Activated CD8-positive, alpha-beta T cell treated with anti-CD3 and anti-CD28 coated beads, Interleukin-2, amount 10 ng/mL, durations not matched to agents 7 days and 5 days (primary cell): ENCODE measurements at places on chromosomes 13 and 19.

DNA sequence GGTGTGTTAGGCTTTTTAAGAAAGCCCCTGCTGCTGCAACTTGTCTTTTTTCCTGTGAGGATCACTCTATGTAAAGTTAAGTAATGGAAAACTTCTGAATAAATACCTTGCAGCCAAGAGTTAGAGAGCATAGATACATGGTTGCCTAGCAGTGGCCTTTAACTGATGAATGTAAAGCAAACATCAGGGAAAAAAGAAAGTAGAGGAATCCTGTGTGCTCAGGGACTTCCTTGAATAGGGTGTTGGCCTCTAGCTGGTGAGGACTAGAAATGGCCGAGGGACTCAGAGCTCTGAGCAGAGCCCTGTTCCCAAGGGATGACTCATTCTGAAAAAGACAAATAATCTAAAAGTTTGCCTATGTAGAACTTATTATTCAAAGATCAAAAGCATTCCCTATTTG is 135.7 kb downstream of the MIPEP start:
- no peak overlapping the region for H3K4me3 ChIP-seq
- no peak overlapping the region for H3K27ac ChIP-seq
- no peaks in the 10 kb centered on the region for H3K27me3 ChIP-seq

DNA sequence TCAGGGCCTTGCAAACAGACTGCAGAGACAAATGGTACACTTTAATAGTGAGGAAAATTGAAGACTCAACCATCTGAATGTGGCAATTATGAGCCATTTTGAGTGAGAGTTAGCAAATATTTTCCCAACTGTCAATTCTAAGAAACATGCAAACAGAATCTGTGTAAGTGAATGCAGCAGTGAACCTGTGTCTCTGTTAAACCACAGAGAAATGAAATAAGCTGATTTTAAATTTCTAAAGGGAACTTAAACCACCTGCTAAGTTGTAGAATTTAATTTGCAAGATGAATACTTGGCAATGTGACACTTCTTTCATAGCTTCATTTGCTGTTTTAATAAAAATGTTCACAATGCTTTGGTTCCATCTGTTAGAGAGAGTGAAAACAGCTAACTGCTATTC is 42.0 kb upstream of the TDRD3 start:
- no peak overlapping the region for H3K4me3 ChIP-seq
- H3K27me3 ChIP-seq: peaks cover 9% of the 10 kb centered on the region
- H3K27ac ChIP-seq: no peak overlapping the region
- H3K36me3 ChIP-seq: no peaks in the 10 kb centered on the region

GRCh38 chr13:28641600-28641926 is 17.4 kb upstream of the POMP start:
- no peak overlapping the region for H3K4me3 ChIP-seq
- no peaks in the 10 kb centered on the region for H3K36me3 ChIP-seq
- peaks cover 5% of the 10 kb centered on the region for H3K27me3 ChIP-seq
- no peak overlapping the region for H3K27ac ChIP-seq
- DNase-seq: no peak

- peaks cover 75% of the 10 kb centered on the region for H3K36me3 ChIP-seq
- peaks cover 89% of the 10 kb centered on the region for H3K4me1 ChIP-seq
- no peak for DNase-seq
- peak overlapping the region; percentile 95 for H3K4me3 ChIP-seq
- peak overlapping the region; percentile 95 for H3K27ac ChIP-seq
Measured at GRCh38 chr19:40807147-40808020, 8.4 kb downstream of the EGLN2 start.

GRCh38 chr19:15280048-15280725 is 47.9 kb upstream of the EPHX3 start:
- no peaks in the 10 kb centered on the region for H3K27me3 ChIP-seq
- peaks cover 55% of the 10 kb centered on the region for H3K4me1 ChIP-seq
- no peak overlapping the region for H3K27ac ChIP-seq
- no peak overlapping the region for H3K4me3 ChIP-seq
- no peak for DNase-seq

- DNase-seq: no peak
- no peaks in the 10 kb centered on the region for H3K4me1 ChIP-seq
- H3K27ac ChIP-seq: no peak overlapping the region
- H3K36me3 ChIP-seq: no peaks in the 10 kb centered on the region
Measured at GRCh38 chr19:1311543-1312091, 25.9 kb downstream of the EFNA2 start.

DNA sequence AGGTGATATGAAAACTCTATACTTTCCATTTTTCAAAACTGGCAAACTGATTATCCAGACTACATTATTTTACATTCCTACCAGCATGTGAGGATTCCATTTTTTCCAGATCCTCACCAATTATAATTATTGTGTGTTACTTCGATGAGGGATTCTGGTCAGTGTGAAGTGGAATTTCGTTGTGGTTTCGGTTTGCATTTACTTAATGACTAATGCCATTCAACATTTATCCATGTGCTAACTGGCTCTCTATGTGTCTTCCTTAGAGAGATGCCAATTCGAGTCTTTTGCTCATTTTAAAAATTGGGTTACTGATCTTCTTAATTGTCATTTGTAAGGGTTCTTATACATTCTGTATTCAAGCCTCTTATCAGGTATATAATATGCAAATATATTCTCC is 1551.3 kb upstream of the MIR17HG start:
- H3K4me3 ChIP-seq: no peak overlapping the region
- H3K27me3 ChIP-seq: no peaks in the 10 kb centered on the region
- no peaks in the 10 kb centered on the region for H3K4me1 ChIP-seq
- DNase-seq: no peak

DNA sequence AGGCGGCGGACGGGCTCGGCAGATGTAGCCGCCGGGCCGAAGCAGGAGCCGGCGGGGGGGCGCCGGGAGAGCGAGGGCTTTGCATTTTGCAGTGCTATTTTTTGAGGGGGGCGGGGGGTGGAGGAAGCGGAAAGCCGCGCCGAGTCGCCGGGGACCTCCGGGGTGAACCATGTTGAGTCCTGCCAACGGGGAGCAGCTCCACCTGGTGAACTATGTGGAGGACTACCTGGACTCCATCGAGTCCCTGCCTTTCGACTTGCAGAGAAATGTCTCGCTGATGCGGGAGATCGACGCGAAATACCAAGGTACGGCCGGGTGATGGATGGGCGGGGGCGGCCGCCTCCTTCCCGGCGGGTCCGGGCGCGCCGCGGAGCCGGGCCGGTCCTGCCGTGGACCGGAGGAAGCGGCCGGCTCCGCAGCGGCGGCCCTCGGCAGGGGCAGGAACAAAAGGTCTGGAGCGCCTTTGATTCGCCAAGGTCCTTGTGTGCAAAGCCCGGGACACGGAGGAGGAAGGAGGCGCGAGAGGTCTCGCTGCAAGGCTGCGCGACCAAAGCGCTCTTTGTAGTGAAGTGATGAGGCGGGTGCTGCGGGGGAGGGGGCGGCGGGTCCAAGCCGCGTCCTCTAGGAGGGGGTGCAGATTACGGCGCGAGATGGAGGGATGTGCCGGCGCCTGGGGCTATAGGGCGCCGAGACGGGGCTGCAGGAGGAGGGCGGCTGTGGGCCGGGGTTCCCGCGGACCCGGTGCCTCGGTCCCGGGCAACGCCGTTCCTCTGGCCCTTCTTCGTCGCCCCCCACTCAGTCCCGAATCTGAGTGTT is 689 bp downstream of the ING1 start:
- peak overlapping the region; percentile 91 for H3K4me3 ChIP-seq
- H3K36me3 ChIP-seq: peaks cover 6% of the 10 kb centered on the region
- H3K27me3 ChIP-seq: no peaks in the 10 kb centered on the region
- peak overlapping the region; percentile 95 for H3K27ac ChIP-seq

DNA sequence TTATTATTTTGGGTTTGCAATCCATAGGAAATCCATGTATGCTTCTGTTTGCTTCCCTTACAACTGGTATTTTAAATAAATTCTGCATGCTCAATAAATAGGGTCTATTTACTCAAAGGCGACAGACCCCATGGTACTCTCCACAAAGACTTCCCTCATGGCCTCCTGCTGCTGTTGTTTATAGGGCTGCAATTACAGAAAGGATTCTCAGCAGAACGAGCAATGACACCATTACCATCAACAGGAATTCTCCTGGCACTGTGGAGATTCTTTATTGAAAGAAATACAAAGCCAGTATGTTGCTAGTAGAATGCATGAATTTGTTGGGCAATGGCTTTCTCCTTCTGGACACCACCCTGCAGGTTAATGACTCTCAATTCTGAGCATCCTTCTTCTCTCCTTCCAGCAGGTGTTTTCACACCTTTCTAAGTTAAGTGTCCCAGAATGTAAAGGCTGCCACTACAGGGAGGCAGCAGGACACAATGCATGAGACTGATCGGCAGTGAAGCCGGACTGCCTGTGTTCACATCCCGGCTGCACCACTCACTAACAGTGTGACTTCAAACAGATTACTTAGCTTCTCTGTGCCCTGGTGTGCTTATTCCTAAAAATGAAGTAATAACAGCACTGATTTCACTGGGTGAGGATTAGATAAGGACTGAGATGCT is 360.2 kb downstream of the DNAJC15 start:
- no peaks in the 10 kb centered on the region for H3K4me1 ChIP-seq
- DNase-seq: no peak
- H3K27ac ChIP-seq: no peak overlapping the region
- H3K36me3 ChIP-seq: no peaks in the 10 kb centered on the region
- peaks cover 18% of the 10 kb centered on the region for H3K27me3 ChIP-seq

GRCh38 chr19:32224371-32225244 is 120.8 kb upstream of the ZNF507 start:
- H3K4me3 ChIP-seq: peak overlapping the region; percentile 60
- peaks cover 11% of the 10 kb centered on the region for H3K4me1 ChIP-seq
- H3K36me3 ChIP-seq: no peaks in the 10 kb centered on the region
- DNase-seq: peak; percentile 61
- H3K27me3 ChIP-seq: peaks cover 21% of the 10 kb centered on the region

GRCh38 chr13:41048640-41049039 is 12.7 kb upstream of the WBP4 start:
- H3K4me3 ChIP-seq: no peak overlapping the region
- peaks cover 31% of the 10 kb centered on the region for H3K36me3 ChIP-seq
- no peaks in the 10 kb centered on the region for H3K27me3 ChIP-seq
- H3K27ac ChIP-seq: no peak overlapping the region
- H3K4me1 ChIP-seq: peaks cover 12% of the 10 kb centered on the region

DNA sequence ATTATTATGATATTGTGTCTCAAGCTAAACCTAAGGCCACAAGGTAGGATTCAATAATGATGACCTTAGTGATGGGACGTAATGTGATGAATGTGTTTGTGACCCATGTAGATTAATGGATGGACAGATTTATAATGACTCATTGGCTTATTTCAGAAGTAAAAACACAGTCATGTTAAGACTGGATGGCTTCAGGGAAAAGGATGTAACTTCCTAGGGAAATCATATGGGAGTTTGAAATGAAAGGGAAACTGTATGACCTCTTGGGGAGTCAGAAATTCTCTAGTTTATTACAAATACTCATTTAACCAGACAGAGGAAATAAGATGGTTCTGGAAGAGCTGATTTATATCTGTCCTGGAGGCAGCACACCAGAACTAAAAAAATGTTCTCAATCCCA is 2.9 kb downstream of the EDNRB start:
- DNase-seq: no peak
- no peak overlapping the region for H3K27ac ChIP-seq
- peaks cover 16% of the 10 kb centered on the region for H3K27me3 ChIP-seq
- peaks cover 1% of the 10 kb centered on the region for H3K4me1 ChIP-seq
- H3K4me3 ChIP-seq: no peak overlapping the region
- H3K36me3 ChIP-seq: no peaks in the 10 kb centered on the region

- no peak for DNase-seq
- no peaks in the 10 kb centered on the region for H3K4me1 ChIP-seq
- H3K4me3 ChIP-seq: no peak overlapping the region
- no peak overlapping the region for H3K27ac ChIP-seq
- H3K36me3 ChIP-seq: no peaks in the 10 kb centered on the region
Measured at GRCh38 chr13:78428646-78429045, 174.7 kb downstream of the POU4F1 start.

DNA sequence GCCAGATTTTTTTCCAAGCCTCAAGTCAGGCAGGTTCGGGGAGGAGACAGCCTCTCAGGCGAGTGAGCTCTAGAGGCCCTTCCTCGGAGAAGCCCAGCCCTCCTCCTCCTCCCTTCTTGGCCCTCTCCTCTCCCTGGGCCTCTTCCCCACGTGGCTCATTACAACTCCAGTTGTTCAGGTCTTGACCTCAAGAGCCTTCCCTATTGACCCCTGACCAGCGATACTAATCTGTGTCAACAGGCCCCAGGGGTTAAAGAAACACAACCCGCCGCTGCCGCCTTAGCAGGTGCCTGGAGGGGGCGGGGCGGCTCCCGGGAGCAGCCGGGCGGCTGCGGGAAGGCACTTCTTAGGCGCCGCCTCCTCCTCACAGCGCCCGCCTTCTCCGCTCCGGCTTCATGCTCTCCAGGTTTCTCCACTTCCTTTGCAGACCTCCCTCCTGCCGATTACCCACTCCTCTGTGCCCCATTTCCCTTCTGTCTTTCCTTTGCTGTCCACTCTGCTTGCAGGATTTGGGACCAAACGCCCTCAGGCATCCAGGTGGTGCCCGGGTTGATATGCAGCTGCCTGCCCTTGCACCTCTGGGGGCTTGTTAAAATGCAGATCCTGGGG is 51.0 kb downstream of the LYL1 start:
- DNase-seq: no peak
- H3K27me3 ChIP-seq: peaks cover 13% of the 10 kb centered on the region

- H3K36me3 ChIP-seq: no peaks in the 10 kb centered on the region
- no peak overlapping the region for H3K27ac ChIP-seq
- DNase-seq: peak; percentile 77
- no peak overlapping the region for H3K4me3 ChIP-seq
Measured at GRCh38 chr13:28324181-28324789, 170.6 kb downstream of the FLT1 start.

- no peak overlapping the region for H3K27ac ChIP-seq
- H3K4me1 ChIP-seq: peaks cover 10% of the 10 kb centered on the region
- no peak for DNase-seq
- H3K4me3 ChIP-seq: no peak overlapping the region
- H3K27me3 ChIP-seq: no peaks in the 10 kb centered on the region
Measured at GRCh38 chr13:27559719-27560118, 60.6 kb downstream of the LNX2 start.

GRCh38 chr13:26978081-26978860 is 193.3 kb downstream of the USP12 start:
- DNase-seq: no peak
- no peak overlapping the region for H3K4me3 ChIP-seq
- H3K27ac ChIP-seq: no peak overlapping the region
- H3K36me3 ChIP-seq: no peaks in the 10 kb centered on the region
- H3K27me3 ChIP-seq: peaks cover 2% of the 10 kb centered on the region
- H3K4me1 ChIP-seq: peaks cover 4% of the 10 kb centered on the region

DNA sequence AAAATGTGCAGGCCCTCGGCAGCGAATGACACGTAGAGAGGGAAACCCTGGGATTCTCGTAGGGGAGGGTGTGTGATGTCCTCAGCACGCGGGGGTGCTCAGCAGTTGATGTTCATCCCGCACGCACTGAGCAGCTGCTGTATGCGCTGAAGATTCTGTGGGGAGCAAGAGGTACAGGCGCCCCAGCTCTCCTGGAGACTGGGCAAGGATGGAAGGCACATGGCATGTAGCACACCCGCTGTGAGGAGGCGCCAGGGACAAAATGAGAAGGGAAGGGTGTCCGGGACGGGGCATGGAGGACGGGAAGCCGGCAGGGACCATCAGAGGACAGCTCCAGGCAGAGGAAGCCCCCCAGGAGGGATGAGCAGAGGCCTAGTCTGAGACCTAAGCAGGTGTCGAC is 15.4 kb downstream of the ATP11A start:
- no peaks in the 10 kb centered on the region for H3K27me3 ChIP-seq
- H3K36me3 ChIP-seq: no peaks in the 10 kb centered on the region
- no peak overlapping the region for H3K27ac ChIP-seq
- no peak for DNase-seq
- no peak overlapping the region for H3K4me3 ChIP-seq

- no peaks in the 10 kb centered on the region for H3K36me3 ChIP-seq
- H3K27me3 ChIP-seq: no peaks in the 10 kb centered on the region
- no peaks in the 10 kb centered on the region for H3K4me1 ChIP-seq
- H3K27ac ChIP-seq: no peak overlapping the region
- H3K4me3 ChIP-seq: no peak overlapping the region
- DNase-seq: no peak
Measured at GRCh38 chr13:36847606-36848005, 28.6 kb downstream of the RFXAP start.
